Renal cortical epithelial cell (primary cell): ENCODE measurements at places on chromosomes 5 and 9.

DNA sequence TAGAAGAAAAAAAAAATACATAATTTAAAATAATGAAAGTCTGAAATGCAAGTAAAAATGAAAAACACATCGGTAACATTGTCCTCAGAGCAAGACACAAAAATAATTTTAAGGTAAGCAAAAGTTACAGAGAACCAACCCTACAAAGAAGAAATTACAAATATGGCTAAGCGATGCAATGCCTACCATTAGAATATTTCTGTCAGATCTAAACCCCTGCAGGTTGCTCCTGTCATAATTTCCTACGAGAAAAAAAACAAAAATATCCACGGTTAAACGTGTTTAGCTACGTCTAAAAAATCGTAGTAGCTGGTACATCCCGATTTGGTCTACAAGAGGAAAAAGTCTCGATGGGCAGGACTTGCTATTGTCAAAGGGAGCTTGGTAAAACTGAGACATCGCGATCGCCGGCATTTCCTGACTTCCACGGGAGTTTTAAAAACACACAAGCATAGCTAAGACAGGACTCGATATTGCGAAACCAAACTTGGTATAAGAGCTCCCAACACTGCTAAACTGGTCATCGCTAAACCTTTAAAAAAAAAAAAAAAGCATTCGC, 1.1 kb upstream of the ANXA2R start:
- no peak for DNase-seq

DNA sequence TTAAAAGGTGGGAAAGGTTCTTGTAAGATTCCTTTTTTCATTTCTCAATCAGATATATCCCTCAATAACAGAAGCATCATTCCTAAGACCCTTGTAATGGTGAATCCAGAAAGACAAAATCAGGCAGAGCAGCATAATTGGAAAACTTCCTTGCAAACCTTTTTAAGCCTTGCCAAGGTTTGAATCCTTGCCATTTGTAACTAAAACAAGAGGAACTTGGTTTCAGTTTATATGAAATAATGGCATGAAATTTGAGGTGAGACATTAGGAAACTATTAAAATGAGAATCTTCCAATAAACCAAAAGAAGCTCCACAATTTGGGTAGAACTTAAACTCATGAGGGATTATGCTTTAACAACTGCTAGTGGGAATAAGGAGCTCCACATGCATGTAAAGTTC, 384.7 kb upstream of the SMC2 start:
- no peak for DNase-seq

DNA sequence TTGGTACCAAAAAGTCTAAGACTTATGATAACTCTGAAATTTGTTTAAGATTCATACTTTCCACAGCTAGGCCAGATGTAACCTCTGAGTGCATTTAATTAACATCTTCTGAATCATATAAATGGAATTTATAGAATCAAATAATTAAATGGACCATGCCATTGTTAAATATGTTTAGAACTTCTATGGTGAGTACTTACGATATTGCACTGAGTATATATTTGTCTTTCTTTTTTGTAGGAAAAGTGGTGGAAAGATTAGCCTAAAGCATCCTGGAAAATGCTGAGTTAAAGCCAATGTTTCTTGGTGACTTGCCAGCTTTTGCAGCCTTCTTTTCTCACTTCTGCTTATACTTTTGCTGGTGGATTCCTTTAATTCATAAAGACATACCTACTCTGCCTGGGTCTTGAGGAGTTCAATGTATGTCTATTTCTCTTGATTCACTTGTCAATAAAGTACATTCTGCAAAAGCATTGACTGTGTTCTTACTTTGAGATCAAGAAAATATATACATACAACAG, 11.9 kb downstream of the SPINK6 start:
- DNase-seq = no peak

DNA sequence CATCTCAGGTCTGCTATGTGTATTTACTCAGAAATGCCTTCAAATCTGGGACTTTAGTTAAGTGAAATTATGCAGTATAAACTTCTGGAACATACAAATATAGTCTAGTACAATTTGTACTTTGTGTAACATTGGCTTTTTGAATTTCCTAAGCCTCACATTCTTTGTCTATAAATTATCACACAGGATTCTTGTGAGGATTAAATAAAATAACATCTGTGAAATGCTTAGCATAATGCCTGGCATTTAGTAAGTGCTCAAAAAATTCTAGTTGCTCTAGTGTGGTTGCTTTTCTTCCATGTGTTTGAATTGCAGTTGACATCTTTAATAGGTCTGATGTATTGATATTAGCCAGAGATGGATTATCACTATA, 2.6 kb downstream of the HMMR start:
- DNase-seq = no peak

GRCh38 chr9:92385953-92386352, 18.4 kb downstream of the OGN start:
- DNase-seq = peak; percentile 18

DNA sequence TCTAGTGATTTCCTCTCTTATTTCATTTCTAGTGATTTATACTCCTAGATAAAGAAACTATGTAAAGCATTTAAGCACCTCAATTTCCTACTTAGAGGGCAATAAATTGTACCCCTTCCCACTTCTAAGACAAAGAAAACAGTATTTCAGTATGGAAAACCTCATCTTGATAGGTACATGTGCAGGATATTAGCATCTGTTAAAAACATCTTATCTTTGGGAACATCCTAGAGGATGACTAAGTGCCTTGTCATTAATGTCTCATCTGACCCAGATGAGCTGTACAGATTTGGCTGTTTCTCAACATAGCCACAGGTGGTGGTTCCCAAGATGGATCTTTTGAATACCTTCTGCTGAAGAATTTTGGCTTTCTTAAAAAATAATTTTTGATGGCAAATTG, 5.7 kb downstream of the MEGF10 start:
- peak; percentile 4 for DNase-seq

DNA sequence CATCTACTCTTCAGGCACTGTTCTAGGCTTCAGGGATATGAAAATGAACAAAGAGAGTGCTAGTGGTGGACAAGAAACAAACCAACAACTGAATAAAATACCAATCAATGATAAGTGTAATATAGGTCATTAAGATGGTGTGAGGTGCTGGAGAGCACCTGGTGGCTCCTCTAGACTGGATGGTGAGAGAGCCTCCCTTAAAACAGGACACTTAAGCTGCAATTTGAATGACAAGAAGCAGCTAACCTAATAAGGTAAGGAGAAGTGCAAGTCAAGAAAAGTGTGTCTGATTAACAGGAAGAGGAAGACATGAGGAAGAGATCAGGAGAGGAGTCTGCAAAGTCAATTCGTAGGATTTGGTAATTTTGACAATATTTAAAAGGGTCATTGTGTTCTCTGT, 23.1 kb downstream of the JAKMIP2 start:
- DNase-seq = no peak

GRCh38 chr5:4511996-4512656, 628.0 kb upstream of the ADAMTS16 start:
- DNase-seq = peak; percentile 24

DNA sequence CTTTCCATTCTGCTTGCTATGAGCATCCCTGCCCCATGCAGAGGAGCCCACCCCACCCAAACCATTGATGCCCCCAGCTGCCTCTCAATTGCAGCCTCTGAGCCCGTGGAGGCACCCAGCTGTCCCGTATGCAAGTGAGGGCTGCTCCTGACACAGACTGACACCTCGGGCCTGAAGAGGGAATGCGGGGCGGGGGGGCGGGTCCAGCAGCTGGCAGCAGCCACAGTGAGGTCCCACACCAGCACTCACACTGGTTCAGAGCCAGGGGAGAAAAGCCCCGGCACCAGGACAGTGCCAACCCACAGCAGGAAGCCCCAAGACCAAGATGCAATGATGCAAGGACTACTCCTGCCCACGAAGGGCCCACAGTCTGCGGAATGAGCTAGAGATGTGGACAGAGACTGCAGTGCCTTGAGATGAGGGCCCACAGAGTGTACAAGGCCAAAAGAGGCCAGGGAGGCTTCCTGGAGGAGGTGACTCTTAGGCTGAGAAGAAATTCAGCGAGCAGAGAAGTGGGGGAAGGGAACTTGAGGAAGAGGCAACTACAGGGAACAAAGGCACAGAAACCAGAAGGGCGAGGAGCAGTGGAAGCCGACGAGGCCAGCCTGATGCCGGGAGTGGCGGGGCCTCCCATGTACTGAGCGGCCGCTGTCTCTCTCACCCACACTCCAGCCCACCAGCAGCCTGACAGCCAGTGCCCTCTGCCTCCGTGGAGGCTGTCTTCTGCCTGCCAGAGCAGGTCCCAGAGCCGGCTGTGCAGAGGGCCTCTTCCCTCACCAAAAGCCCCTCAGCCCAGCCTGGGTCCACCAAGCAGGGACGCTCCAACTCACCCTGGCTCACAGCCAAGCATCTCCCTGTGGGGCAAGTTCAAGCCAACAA, 9.2 kb downstream of the EEIG1 start:
- no peak for DNase-seq
